NCI-H82 (cell line): ENCODE measurements at places on chromosomes 2 and 18.

DNA sequence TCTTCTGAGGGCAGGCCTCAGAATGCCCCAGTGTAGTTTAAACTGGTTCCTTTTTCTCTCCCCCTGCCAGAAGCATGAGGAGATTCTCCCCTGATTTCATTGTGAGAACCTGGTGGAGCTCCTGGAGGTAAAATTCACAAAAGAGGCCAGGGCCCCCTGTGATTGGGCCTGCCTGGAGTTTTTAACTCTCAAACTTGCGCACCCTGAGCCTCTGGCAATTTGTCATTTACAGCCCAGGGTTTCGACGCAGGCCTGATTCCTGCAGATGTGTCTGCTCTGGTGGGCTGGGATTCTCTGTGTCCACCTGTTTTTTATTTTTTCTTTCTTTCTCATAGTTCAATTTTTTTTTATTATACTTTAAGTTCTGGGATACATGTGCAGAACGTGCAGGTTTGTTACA, 157.9 kb downstream of the ASB1 start:
- no peak for DNase-seq

GRCh38 chr18:79402977-79403722, 7.4 kb downstream of the NFATC1 start:
- no peak for DNase-seq

DNA sequence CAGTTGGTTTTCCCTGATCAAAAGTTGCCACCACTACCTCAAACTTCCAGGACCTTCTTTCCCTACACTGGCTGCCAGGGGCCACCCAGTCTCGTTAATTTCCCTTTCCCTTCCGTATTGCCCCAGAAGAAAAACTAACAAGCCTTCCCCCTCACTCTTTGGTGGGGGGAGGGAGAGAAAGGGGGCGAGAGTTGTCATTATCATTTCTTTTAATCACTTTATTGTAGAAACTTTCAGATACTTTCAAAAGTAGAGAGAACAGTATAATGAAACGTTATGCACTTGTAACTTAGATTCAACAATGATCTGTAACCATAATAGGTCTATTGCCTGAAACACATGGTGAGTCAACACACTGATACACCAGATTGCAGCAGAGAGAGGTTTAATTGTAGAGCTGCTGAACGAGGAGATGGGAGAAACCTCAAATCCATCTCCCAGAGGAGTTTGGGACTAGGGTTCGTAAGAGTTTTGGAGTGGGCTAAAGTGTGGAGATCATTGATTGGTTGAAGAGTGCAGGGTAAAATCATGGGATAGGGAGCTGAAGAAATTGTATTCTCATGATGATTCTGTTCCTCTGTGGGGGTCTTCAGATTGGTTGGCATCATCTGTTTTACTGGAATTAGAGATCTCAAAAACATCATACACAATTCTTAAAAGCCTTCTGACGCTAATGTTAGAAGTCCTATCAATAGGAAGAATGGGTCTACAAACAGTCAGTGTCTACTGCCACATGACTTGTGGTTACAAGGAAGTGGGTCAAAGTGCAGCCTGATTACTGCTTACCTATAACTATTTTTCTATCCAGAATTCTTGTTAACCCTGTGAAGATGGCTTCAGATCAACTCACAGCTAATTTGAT, 2.6 kb upstream of the RNF149 start:
- DNase-seq, result no peak

GRCh38 chr18:79584491-79585394, 94.9 kb upstream of the CTDP1 start:
- no peak for DNase-seq

DNA sequence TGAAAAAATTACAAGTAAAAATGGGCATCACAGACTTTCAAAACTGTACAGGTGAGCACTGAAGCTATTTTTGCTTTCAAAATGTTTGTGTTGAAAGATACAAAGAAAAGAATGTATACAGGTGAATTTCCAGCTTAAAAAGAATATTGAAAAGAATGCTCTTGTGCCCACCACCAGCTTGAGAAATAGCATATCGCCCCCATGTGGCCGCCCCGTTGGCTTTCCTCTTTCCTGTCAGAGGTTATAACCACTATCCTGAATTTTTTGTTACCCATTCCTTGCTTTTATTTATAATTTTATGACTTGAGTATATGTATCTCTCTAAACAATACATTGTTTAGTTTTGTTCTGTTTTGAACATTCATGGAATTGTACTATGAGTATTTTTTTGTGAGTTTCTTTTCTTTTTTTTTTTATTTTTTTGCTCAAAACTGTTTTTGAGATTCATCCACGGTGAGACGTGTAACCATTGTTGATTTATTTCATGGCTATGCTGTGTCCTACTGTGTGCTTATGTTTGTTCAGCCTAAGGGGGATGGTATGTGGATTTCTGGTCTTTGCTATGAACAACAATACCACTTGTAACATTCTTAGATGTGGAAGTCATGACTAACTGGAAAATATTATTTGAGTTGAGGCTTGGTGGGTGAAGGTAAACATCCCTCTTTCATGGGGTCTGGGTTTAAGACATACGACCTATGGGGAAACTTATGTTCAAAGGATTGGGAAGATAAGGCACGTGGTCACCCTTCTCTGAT, 11.6 kb downstream of the TRPM8 start:
- peak; percentile 69 for DNase-seq

- no peak for DNase-seq
These were observed 71.4 kb upstream of the TANK start for GRCh38 chr2:161088658-161089350.

GRCh38 chr18:45672637-45673036, 51.3 kb upstream of the SLC14A1 start:
- DNase-seq, result peak; percentile 42

DNA sequence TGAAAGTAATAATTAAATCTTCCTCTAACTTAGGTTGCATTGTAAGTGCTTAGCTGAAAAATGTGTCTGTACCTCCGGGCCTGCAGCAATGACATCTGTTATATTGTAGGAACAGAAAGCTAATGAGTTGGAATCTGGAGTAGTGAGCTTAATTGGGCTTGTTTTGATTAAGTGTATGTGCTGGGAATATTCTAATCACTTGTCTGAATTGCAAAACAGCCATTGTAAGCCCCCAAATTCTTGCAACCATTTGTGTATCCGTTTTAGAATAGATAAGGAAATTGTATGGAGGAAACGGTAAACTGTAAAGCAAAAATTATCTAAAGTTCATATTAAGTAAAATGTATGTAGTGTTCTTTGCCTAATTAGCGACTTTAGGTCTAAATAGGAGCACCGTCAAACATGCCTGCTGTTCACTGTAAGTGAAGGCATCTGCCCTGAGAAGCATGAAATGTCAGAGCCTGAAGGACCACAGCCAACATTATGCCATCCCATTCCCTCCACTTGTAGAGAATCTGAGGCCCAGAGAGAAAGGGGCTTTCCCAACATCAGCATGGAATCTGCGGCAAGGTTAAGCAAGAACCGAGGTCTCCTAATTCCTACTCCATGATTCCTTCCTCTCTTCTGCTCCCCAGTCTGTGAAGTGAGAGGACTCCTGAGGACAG, 466.4 kb downstream of the TDRD15 start:
- DNase-seq, result no peak
